Right ventricle myocardium inferior (tissue), 1 donor: ENCODE measurements at places on chromosomes 5 and 9. TPM values are rescaled to one million over a fixed set of nuclear protein-coding genes. Genes with fewer than 3 reads are reported as not detected.

GRCh38 chr5:9438596-9439354 lies 107.1 kb downstream of the SEMA5A start:
- no peak for DNase-seq

GRCh38 chr5:41790038-41790776 lies 80.0 kb downstream of the OXCT1 start:
- DNase-seq, result no peak

- DNase-seq, result no peak
Measured at GRCh38 chr9:79471580-79472543, 99.9 kb upstream of the TLE4 start.

GRCh38 chr5:143437666-143438273 lies 34.3 kb upstream of the NR3C1 start:
- DNase-seq, result no peak

- DNase-seq, result no peak
Measured at GRCh38 chr5:27476356-27476988, 438.1 kb upstream of the CDH9 start.

LVRN gene
- total RNA-seq, result 1.3 TPM

TMEM252 gene
- total RNA-seq, result not detected

CAVIN4 gene
- total RNA-seq, result 79.3 TPM

ZBTB43 gene
- total RNA-seq, result 35.1 TPM
